ENCODE measurements at places on chromosomes 4 and X. TPM values are rescaled to one million over a fixed set of nuclear protein-coding genes. Genes with fewer than 3 reads are reported as not detected.

The TMPRSS11A gene
- not detected for total RNA-seq

The TEX13D gene
- not detected for total RNA-seq

The TMPRSS11E gene
- total RNA-seq, result not detected

The HSPA4L gene
- 4.3 TPM for total RNA-seq

The TGIF2LX gene
- total RNA-seq, result not detected

The ADGRG2 gene
- 0.09 TPM for total RNA-seq

The ASB11 gene
- 0.09 TPM for total RNA-seq

The ATP11C gene
- 61.3 TPM for total RNA-seq

The WAS gene
- total RNA-seq, result 0.09 TPM

The CHRDL1 gene
- not detected for total RNA-seq

The NXF3 gene
- not detected for total RNA-seq

The ANKRD50 gene
- total RNA-seq, result 68.3 TPM

The PTPN13 gene
- total RNA-seq, result 1.9 TPM

Data from endothelial cell of coronary artery (primary cell).